ENCODE measurements at places on chromosomes 7 and 10.

DNA sequence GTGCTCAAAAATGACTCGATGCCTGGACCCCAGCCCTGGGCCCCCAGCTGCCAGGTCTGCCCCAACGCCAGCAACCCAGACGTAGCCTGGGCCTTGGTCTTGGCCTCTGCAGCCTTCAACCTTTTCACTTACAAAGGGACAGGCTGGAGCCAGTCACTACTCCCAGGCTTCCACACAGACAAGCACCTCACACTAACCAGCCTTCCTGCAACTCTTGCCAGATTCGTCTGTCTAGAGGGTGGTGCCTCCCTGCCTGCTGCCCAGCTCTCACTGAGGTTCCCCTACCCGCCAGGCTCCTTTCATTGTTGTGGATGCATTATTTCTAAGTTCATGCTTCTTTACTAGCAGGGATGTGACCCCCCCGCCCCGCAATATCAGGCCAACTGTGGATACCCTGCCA lies 56.3 kb downstream of the NUDCD3 start:
- DNase-seq, result no peak

DNA sequence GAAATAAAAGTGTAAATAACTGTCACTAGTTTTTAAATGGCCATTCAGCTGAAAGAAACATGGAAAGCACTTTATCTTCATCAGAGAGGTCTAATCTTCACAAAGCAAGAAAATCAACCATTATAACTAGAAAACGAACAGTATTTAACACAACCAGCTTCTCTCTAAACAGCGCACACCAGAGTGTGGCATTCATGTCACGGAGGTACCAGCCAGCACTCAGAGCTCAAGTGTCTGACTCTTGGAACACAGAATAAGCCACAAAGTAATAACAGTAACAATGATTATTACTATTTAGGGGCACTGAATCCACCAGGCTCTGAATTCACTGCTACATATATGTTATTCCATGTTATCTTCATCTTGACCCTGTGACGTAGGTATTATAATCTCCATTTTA lies 60.1 kb downstream of the IFIT5 start:
- DNase-seq, result no peak

GRCh38 chr7:90596671-90597562 lies 796 bp downstream of the CDK14 start:
- DNase-seq, result no peak

- DNase-seq, result no peak
Observed at GRCh38 chr7:9752033-9752432, 1221.6 kb upstream of the PHF14 start.

DNA sequence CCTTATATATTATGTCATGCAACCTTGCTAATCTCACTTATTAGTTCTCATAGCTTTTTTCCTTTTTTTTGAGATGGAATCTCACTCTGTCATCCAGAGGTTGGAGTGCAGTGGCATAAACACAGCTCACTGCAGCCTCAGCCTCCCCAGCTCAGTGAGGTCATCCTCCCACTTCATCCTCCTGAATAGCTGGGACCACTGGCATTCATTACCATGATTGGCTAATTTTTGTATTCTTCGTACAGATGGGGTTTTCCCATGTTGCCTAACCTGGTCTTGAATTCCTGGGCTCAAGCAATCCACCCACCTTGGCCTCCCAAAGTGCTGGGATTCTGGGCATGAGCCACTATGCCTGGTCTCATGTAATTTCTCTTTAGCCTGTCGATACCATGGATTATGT lies 89.1 kb upstream of the TRIM24 start:
- DNase-seq, result no peak

Data from activated gamma-delta T cell (primary cell).